Bronchial epithelial cell (primary cell): ENCODE measurements at places on chromosomes 1 and 21. TPM values are rescaled to one million over a fixed set of nuclear protein-coding genes. Genes with fewer than 3 reads are reported as not detected.

CPTP gene
- 10.8 and 20.2 TPM in 2 replicates for total RNA-seq

CYP4A22 gene
- not detected in 2 replicates for total RNA-seq

ZNF672 gene
- total RNA-seq: 15.3 and 18.8 TPM in 2 replicates

TNFSF4 gene
- under 0.01 and 0.13 TPM in 2 replicates for total RNA-seq

NEXN gene
- 0.26 and 0.51 TPM in 2 replicates for total RNA-seq

AMY1B gene
- not detected in 2 replicates for total RNA-seq

LIN9 gene
- total RNA-seq: 2.6 and 3.2 TPM in 2 replicates

SLC45A1 gene
- 0.26 TPM in 2 replicates for total RNA-seq

PIK3R3 gene
- total RNA-seq: 1.8 and 4.0 TPM in 2 replicates

CRTC2 gene
- total RNA-seq: 2.6 and 4.7 TPM in 2 replicates

PRPF38B gene
- 11.3 and 14.3 TPM in 2 replicates for total RNA-seq

OR2T3 gene
- total RNA-seq: not detected in 2 replicates

GPA33 gene
- not detected in 2 replicates for total RNA-seq

ELK4 gene
- 10.2 and 10.8 TPM in 2 replicates for total RNA-seq

LCE1E gene
- total RNA-seq: not detected in 2 replicates

SMCP gene
- not detected in 2 replicates for total RNA-seq

SLC9C2 gene
- total RNA-seq: not detected in 2 replicates

CELA2A gene
- not detected in 2 replicates for total RNA-seq

SYCP1 gene
- total RNA-seq: not detected in 2 replicates

ST6GALNAC5 gene
- total RNA-seq: 0.26 and 2.3 TPM in 2 replicates

ARHGEF16 gene
- 14.5 and 21.6 TPM in 2 replicates for total RNA-seq

IKBKE gene
- 2.9 and 5.8 TPM in 2 replicates for total RNA-seq

MROH7 gene
- total RNA-seq: under 0.01 and 0.13 TPM in 2 replicates

TRMT13 gene
- total RNA-seq: 11.0 and 14.2 TPM in 2 replicates

RIMS3 gene
- total RNA-seq: 0.26 and 2.7 TPM in 2 replicates

LEFTY1 gene
- not detected in 2 replicates for total RNA-seq

KLF17 gene
- not detected in 2 replicates for total RNA-seq

FCMR gene
- 0.38 TPM in 1 of 2 replicates, not detected in the other for total RNA-seq

RSPH1 gene
- under 0.01 and 0.38 TPM in 2 replicates for total RNA-seq

CFHR4 gene
- not detected in 2 replicates for total RNA-seq
